ENCODE measurements at places on chromosomes 12 and 14. TPM values are rescaled to one million over a fixed set of nuclear protein-coding genes. Genes with fewer than 3 reads are reported as not detected.

The MANSC4 gene
- total RNA-seq, result not detected

The ERO1A gene
- total RNA-seq, result 17.1 TPM

The PELI2 gene
- total RNA-seq, result 3.4 TPM

The CIDEB gene
- 2.4 TPM for total RNA-seq

The ADSS1 gene
- 114 TPM for total RNA-seq

The LPAR5 gene
- 2.6 TPM for total RNA-seq

The KRT74 gene
- total RNA-seq, result not detected

The LMO3 gene
- 0.38 TPM for total RNA-seq
